ENCODE measurements at places on chromosomes 12 and 14.

DNA sequence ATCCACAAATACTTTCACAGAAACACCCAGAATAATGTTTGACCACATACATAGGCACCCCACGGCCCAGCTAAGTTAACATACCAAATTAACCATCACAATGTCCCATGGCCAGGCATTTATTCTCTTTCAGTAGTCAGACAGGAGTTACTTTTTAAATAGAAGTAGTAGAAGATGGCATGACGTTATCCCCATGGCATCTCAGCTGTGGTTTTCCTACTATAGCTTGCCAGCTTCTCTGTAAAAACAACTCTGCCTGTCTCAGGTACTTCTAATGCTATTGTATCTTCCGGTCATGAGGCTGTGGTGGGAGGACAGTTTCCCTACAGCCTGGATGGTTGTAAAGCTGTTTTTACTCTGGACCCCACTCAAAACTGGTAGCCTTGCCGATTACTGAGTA is 19.3 kb downstream of the CTSG start:
- DNase-seq: no peak

GRCh38 chr12:163406-163986 is 50.5 kb downstream of the SLC6A12 start:
- DNase-seq: no peak

- no peak for DNase-seq
Measured at GRCh38 chr12:4420138-4420670, 25.4 kb downstream of the FGF6 start.

DNA sequence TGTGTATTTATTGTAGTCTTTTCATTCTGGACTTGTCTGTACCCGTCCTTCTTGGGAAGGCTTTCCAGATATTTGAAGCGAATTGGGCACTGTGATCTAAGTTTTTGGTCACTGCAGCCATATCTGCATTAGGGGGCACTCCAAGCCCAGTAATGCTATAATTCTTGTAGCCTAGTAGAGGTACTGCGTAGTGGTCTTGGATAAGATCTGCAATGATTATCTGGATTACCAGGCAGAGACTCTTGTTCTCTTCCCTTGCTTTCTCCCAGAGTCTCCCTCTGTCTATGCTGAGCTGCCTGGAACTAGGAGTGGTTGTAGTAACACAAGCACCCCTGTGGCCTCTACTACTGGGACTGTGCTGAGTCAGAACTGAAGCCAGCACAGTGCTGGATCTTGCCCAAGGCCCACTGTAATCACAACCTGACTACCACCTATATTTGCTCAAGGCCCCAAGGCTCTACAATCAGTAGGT is 30.0 kb downstream of the SLC38A2 start:
- DNase-seq: no peak

DNA sequence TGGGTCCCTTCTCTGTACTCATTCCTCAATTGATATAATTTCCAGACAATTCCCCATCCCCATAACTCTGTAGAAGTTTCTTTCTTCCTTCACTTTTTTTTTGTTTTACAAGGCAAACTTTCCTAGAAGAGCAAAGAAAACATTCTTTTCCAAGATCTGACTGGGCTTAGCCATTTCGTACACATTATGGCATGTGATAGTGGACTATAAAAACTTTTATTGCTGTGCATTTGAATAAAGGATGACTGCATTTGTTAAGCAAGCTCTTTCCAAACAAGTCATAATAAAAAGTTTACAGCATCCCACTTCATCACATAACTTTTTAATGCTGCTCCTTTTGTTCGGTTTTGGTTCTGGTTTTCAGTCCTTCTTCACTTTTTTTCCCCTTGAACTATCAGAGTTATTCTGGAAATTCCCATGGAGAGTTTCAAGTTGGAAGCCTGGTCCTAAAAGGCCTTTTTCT is 231.0 kb upstream of the HMGA2 start:
- no peak for DNase-seq

DNA sequence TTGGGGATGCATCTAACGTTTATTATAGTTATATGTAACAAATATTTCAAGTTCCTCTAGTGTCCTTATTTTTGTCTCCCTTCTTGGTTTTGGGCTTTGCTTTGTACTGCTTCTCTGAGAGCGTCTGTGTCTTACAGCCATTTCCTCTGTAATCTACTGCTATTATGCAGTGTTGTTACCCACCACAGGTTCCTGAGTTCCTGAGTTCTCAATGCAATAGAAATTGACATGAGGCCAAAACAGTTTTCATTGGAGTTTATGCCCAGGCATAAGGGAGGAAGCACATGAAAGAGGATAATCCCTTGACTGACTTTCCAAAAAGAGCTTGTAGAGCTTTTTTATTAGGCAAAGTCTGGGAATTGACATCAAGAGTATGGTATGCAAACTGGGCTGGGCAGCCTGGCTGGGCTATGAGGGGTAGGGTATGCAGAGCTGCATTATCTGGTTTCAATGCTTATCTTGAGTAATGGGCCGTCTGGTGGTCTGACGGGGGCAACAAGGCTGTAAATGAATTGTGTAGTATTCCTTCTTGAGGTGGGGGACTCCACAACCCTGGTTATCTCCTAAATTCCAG is 722.5 kb upstream of the ATXN7L3B start:
- no peak for DNase-seq
